Urinary bladder (tissue), 4 donors: ENCODE measurements at places on chromosomes 5 and 9. TPM values are rescaled to one million over a fixed set of nuclear protein-coding genes. Genes with fewer than 3 reads are reported as not detected.

ZNF622 gene
- total RNA-seq: 18.1 TPM

IL4 gene
- not detected for total RNA-seq

IFNA1 gene
- not detected for total RNA-seq

SLC24A2 gene
- 0.42 TPM for total RNA-seq

PCDHB15 gene
- total RNA-seq: 7.8 TPM

SPATA31D4 gene
- total RNA-seq: not detected

OR1Q1 gene
- not detected for total RNA-seq

UGT3A1 gene
- 0.16 TPM for total RNA-seq

C9orf50 gene
- total RNA-seq: not detected

TAF11L10 gene
- total RNA-seq: not detected
